ENCODE measurements at places on chromosomes 1 and 21.

GRCh38 chr1:47758341-47759250 is 238.6 kb downstream of the TRABD2B start:
- DNase-seq = no peak

- no peak for DNase-seq
These were observed 4.0 kb downstream of the RNF11 start for GRCh38 chr1:51240084-51240483.

- DNase-seq = no peak
These were observed 34.0 kb upstream of the SLC45A3 start for GRCh38 chr1:205714190-205714905.

DNA sequence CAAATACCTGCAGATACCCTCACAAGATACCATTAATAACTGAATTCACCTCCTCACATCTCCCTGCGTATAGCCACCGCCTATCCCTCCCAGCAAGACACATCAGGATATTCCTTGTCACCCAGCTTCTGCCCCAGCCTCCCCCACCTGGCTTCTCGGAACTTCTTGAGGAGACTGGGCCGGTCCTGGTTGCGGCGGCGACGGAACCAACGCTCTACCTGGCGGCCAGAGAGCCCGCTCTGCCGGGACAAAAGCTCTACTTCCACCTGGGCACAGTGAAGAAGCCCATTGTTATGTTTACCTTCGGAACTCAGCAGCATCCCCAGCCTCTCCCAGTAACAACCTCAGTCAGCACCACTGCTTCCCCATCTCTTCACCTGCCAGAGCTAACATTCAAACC is 6.7 kb downstream of the CERS2 start:
- no peak for DNase-seq

DNA sequence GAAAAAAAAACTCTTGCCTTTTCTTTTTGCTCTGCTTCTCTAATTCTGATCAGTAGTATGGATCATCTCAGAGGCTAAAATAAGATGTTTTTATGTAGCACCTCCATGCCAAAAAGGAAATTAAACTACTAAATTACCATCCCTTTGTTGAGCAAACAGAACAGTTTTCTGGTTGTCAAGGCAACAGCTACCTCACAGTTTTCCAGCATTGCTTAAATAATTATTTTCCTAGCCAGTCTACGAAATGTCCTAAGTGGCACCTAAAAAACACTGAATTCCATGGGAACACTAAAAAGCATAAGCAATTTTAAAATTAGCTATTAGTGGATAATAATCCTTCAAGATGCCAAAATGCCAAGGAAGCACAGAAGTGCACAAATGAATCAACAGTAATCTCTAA is 61.7 kb downstream of the ARID4B start:
- no peak for DNase-seq

GRCh38 chr1:7236844-7237515 is 451.7 kb downstream of the CAMTA1 start:
- no peak for DNase-seq

DNA sequence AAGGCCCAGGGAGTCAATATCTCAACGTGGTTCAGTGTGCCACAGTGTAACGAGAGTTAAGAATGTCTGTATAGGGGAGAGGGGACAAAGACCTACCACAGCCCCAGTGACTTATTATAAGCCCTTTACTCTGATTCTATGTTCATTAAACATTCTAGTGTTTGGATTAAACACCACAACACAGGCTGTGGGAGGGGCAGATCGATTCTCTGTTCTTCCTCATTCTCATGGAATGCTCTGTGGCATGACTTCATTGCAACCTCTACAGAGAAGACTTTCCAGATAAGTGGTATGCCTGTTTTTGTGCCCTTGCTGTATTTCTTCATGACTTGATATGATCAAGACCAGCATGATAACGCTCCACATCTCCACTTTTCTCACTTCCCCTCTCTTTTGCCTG is 39.0 kb upstream of the CD5L start:
- no peak for DNase-seq

DNA sequence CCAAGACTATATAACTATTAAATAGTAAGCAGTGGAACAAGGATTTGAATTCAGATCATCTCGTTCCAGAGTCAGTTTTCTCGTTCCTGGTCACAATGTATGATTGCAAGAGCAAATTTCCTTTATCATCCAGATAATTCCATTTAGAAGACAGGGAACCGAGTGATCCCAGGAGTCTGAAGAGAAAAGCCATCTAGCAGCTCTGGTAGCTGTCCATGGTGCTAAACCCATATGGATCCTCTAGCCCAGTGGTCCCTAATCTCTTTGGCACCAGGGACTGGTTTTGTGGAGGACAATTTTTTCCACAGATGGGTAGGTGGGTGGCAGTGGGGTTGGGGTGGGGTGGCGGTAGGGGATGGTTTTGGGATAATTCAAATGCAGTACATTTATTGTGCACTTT is 229.4 kb downstream of the PTPRU start:
- no peak for DNase-seq

DNA sequence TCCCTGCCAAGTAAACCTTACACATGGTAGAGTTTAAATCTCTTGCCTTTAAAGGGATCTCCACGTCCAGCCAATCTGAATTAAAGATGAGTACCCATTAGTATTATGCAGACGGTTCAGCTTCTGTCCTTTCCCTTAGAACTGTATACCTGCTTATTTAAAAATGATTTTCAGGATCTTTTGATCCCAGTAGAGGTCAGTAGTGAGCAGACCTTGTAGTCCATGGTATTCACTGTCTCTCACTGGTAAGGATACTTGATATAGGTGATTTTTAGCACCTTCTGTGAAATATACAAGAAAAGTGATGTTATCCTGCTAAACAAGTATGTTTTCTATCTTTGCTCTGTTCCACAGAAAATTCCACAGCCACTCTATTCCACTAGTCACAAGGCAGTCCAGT is 1211.6 kb upstream of the ADGRL4 start:
- DNase-seq = no peak

GRCh38 chr1:119323216-119323982 is 45.2 kb upstream of the HAO2 start:
- no peak for DNase-seq

- no peak for DNase-seq
These were observed 13.2 kb upstream of the CDA start for GRCh38 chr1:20575541-20576336.

DNA sequence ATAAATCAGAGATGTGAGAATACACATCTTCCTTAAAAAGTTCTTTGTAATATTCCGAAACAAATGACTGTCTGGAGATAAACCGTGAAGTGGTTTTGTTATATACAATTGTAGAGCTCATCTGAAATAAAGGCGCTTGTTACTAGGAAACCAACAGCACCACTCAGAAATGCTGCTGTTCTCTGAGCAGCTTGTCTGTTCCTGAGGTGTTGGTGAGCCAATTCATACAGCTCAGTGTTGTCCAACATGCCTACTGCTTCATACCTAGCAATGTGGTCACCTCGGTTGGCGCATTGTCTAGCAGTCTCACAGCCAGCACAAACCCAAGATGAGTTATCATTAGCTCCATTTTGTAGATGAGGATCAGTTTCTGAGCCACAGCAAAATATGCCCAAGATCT is 44.4 kb downstream of the GFI1 start:
- DNase-seq = no peak

GRCh38 chr1:227790034-227790400 is 25.5 kb upstream of the PRSS38 start:
- no peak for DNase-seq
